K562 (cell line): ENCODE measurements at places on chromosomes 11 and 22.

DNA sequence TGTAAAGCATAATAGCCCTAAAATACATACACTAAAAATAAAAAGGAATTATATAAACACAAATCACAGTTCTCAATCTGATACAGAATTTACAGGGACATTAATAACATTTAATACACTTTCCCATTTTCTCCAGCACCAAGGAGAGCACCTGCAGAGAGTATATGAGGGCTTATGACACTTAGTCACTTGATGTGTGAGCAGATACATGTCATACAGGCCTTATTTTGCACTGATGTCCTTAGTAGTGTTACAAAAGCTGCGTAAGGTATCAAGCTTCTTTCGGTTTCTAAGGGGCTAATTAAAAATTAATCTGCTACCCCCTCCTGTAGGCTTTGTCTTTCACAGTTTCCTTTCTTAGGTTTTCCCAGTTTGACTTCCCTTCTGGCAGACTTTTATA is 61.3 kb downstream of the TRIM44 start:
- no peaks in the 10 kb centered on the region; the same call in 2 of the 3 replicates for H3K4me1 ChIP-seq
- DNase-seq: no peak
- H3K4me3 ChIP-seq: no peak overlapping the region
- H3K36me3 ChIP-seq: peaks cover 33% of the 10 kb centered on the region
- no peaks in the 10 kb centered on the region for H3K27me3 ChIP-seq

- H3K36me3 ChIP-seq: no peaks in the 10 kb centered on the region
- peak; percentile 41 for DNase-seq
- no peak overlapping the region for H3K4me3 ChIP-seq
- H3K27me3 ChIP-seq: peaks cover 41% of the 10 kb centered on the region
- no peak overlapping the region for H3K27ac ChIP-seq
Measured at GRCh38 chr11:117597071-117597470, 199.9 kb downstream of the DSCAML1 start.

DNA sequence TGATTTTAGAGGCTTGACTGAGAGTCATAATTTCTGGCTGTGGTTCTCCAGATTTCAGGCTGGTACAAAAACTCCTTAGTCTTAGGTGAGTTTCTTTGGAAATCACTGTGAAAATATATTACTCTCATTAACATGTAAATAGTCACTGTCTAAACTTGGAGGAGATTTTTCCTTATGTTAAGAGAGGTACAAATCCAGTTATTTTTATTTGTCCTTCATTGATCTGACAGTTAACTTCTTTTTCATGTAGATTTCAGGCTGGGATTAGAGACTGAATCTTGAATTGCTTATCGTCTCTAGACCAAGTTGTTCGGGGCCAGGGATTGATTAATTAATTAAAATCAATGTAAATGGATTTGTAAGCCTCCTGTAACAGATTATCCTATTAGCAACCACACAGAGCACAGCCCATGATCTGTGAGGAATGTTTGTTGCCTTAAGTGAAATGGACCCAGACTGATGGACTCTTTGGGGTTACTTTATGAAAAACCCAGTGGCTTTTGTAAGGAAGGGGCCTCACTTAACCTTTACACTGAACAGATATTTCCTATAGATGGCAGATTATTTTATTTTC is 21.1 kb downstream of the TEAD1 start:
- H3K27ac ChIP-seq: no peak overlapping the region
- peaks cover 31% of the 10 kb centered on the region; the same call in 2 of the 3 replicates for H3K4me1 ChIP-seq
- no peaks in the 10 kb centered on the region for H3K27me3 ChIP-seq
- no peak overlapping the region for H3K4me3 ChIP-seq
- DNase-seq: no peak

DNA sequence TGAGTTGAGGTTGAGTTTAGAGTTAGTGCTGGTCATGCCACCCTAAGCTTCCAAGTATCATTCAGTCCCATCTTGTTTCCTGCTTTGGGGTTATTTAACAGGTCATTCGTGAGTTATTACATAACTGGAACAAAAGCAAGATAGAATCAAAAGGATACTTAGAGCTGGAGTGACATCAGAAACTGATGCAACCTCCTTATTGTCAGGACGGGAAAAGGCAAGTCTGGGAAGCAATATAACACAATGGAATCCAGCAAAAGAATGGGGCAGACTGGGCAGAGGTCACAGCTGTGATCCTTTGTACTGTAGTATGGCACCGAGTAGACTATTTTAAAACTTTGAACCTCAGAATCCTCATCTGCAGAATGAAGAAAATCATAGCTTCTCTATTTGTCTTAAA is 4.4 kb upstream of the PRSS23 start:
- no peaks in the 10 kb centered on the region for H3K36me3 ChIP-seq
- no peak for DNase-seq
- peaks cover 6% of the 10 kb centered on the region; the same call in 1 of the 3 replicates for H3K27me3 ChIP-seq

DNA sequence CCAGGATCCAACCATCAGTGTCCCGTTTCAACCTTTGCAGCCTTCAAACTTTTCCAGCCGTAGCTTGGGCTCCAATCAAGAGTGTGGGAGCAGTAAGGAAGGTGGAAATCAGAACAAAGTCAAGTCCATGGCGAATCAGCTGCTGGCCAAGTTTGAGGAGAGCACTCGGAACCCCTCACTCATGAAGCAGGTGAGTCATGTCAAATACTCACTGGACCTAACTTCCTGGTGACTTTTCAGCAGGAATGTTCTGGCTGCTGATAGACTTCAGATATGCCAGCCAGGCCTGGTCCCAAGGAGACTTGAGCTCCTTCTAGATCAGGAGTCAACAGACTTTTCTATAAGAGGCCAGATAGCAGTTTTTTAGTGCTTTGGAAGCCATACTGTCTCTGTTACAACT is 129.0 kb downstream of the MICAL2 start:
- H3K4me3 ChIP-seq: no peak overlapping the region
- H3K4me1 ChIP-seq: peaks cover 8% of the 10 kb centered on the region
- no peak for DNase-seq

DNA sequence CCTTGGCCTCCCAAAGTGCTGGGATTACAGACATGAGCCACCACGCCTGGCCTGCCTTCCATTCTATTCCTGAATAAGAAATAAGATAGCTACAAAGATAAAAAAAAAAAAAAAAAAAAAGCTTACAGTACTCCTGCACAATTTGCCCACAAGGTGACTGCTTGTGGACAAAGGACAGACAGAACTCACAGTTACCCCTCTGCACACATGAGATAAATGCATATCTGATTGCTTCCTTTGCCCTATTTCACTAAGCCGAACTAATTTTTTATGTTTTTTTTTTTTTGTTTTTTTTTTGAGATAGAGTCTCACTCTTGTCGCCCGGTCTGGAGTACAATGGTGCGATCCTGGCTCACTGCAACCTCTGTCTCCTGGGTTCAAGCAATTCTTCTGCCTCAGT is 23.6 kb upstream of the HSPA8 start:
- H3K36me3 ChIP-seq: no peaks in the 10 kb centered on the region
- no peak overlapping the region for H3K4me3 ChIP-seq
- no peak overlapping the region for H3K27ac ChIP-seq
- no peak for DNase-seq

- H3K27me3 ChIP-seq: peaks cover 16% of the 10 kb centered on the region
- no peaks in the 10 kb centered on the region for H3K4me1 ChIP-seq
- H3K4me3 ChIP-seq: no peak overlapping the region
- DNase-seq: no peak
Measured at GRCh38 chr22:36728505-36728904, 25.0 kb upstream of the CACNG2 start.

GRCh38 chr11:123718063-123718462 is 23.4 kb downstream of the ZNF202 start:
- no peaks in the 10 kb centered on the region for H3K4me1 ChIP-seq
- H3K27me3 ChIP-seq: no peaks in the 10 kb centered on the region
- no peak for DNase-seq
- no peak overlapping the region for H3K27ac ChIP-seq
- H3K4me3 ChIP-seq: no peak overlapping the region

DNA sequence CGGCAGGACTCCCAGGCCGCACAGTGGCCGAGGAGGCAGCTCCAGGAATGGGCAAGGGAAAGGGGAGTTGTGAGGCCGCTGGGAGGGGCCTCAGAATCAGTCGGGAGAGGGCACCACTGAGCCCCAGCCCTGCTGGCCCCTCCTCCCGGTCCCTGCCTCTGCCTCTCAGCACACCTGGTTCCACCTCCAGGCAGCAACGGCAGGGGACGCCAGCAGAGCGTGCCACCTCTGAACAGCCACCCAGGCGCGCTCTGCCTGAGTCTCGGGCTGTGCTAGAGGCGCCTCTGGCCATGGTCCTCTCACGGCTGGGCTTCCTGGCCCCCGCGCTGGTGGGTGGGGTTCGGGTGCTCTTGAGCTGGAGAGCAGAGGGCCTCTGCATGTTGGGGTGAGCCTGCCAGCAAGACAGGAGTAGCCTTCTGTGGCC is 33.0 kb downstream of the MOB2 start:
- no peaks in the 10 kb centered on the region for H3K36me3 ChIP-seq
- DNase-seq: peak; percentile 73
- peaks cover 58% of the 10 kb centered on the region for H3K27me3 ChIP-seq
- H3K4me3 ChIP-seq: no peak overlapping the region
- no peak overlapping the region for H3K27ac ChIP-seq

GRCh38 chr22:39256186-39256552 is 11.4 kb upstream of the PDGFB start:
- peaks cover 43% of the 10 kb centered on the region for H3K4me1 ChIP-seq
- H3K27me3 ChIP-seq: no peaks in the 10 kb centered on the region
- DNase-seq: no peak
- H3K4me3 ChIP-seq: no peak overlapping the region
- no peak overlapping the region for H3K27ac ChIP-seq
- no peaks in the 10 kb centered on the region for H3K36me3 ChIP-seq

GRCh38 chr11:954392-955153 is 28.9 kb downstream of the AP2A2 start:
- no peak for DNase-seq
- H3K4me1 ChIP-seq: peaks cover 5% of the 10 kb centered on the region
- H3K27ac ChIP-seq: no peak overlapping the region
- H3K27me3 ChIP-seq: no peaks in the 10 kb centered on the region
- peaks cover 12% of the 10 kb centered on the region; the same call in 2 of the 3 replicates for H3K36me3 ChIP-seq

GRCh38 chr11:35967042-35967441 is 23.2 kb downstream of the LDLRAD3 start:
- no peak for DNase-seq
- no peaks in the 10 kb centered on the region for H3K27me3 ChIP-seq
- no peaks in the 10 kb centered on the region for H3K36me3 ChIP-seq
- no peaks in the 10 kb centered on the region for H3K4me1 ChIP-seq
- H3K27ac ChIP-seq: no peak overlapping the region
- H3K4me3 ChIP-seq: no peak overlapping the region

DNA sequence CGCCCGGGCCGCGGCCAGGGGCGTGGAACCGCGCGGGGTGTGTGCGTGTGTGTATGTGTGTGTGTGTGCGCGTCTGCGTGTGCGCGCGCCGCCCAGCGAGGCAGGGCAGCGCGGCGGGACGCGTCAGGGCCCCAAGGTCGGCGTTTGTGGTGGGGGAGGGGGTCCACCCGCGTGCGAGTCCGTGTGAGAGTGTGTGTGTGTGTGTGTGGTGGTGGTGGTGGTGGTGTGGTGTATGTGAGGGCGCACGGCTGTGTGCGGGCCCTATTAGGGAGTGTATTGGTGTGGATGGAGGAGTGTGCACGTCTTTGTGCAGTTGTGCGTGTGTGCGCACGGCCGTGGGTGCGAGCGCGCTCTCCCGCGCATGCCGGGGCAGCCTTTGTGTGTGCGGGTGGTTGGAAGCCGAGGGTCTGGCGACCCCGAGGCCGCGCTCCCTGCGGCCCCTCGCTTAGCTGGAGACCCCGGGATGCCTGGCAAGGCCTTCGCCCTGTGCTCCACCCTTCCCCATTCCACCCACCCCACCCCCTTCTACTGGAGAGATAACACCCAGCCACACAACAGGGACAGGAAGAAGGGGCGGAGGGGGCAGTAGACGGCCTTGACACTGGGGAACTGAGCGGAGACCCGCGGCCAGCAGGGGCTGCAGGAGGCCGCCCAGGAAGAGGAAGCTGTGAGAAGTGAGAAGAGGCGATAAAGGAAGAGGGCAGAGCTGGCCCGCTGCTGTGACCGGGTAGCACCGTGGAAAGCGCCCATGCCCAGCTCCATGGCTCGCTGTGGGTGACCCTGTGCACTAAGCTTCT is 528 bp upstream of the ARRB1 start:
- peaks cover 17% of the 10 kb centered on the region; the same call in 1 of the 3 replicates for H3K36me3 ChIP-seq
- H3K4me1 ChIP-seq: peaks cover 43% of the 10 kb centered on the region
- peak overlapping the region; percentile 69 for H3K4me3 ChIP-seq
- peak overlapping the region; percentile 81 for H3K27ac ChIP-seq

DNA sequence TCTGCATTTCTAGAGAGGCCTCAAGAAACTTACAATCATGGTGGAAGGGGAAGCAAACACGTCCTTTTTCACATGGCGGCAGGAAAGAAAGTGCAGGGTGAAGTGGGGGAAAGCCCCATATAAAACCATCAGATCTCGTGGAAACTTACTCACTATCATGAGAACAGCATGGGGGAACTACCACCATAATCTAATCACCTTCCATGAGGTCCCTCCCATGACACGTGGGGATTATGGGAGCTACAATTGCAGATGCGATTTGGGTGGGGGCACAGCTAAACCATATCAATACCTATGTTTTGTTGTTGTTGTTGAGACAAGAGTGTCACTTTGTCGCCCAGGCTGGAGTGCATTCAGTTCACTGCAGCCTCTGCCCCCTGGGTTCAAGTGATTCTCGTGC is 29.9 kb downstream of the SFI1 start:
- H3K4me1 ChIP-seq: no peaks in the 10 kb centered on the region
- no peaks in the 10 kb centered on the region for H3K27me3 ChIP-seq
- H3K27ac ChIP-seq: no peak overlapping the region
- H3K36me3 ChIP-seq: peaks cover 3% of the 10 kb centered on the region; the same call in 2 of the 3 replicates
- no peak overlapping the region for H3K4me3 ChIP-seq

DNA sequence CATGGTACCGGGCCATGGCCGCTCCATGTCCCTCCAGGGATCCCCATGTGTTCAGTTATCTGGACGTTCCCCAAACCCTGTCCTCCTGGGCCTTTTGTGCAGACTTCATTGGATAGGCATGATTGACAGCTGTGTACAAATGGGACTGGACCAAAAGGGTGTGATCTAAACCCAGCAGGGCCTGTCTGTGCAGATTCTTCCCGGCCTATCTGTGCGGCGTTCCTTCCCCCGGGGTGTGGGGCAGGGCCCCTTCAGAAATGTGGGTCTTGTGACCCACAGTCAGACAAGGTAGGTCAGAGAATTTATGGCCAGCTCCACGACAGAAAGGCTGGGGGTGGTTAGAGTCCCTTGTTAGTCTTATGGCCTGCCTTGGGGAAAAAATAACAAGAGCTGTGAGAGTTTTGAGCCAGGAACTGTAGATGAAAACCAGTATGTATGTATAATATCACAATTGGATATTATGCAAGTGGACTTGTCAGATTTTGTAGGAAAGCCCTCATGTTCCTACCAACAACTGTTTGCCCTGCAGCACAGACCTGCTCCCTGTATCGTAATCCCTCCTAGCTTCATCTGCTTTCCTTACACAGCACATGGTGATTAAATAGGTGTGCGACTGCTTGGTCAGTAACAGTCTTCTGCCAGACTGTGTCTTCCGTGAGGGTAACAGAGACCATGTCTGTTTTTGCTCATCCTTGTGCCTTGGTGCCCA is 31.7 kb downstream of the AP2A2 start:
- H3K36me3 ChIP-seq: peaks cover 14% of the 10 kb centered on the region; the same call in 2 of the 3 replicates
- H3K27me3 ChIP-seq: no peaks in the 10 kb centered on the region
- H3K27ac ChIP-seq: no peak overlapping the region
- no peak overlapping the region for H3K4me3 ChIP-seq
- H3K4me1 ChIP-seq: no peaks in the 10 kb centered on the region
- DNase-seq: no peak

GRCh38 chr22:39493759-39494158 is 8.3 kb upstream of the MIEF1 start:
- peaks cover 27% of the 10 kb centered on the region for H3K4me1 ChIP-seq
- H3K27me3 ChIP-seq: no peaks in the 10 kb centered on the region
- H3K4me3 ChIP-seq: no peak overlapping the region

- DNase-seq: peak; percentile 90
- no peaks in the 10 kb centered on the region for H3K27me3 ChIP-seq
- H3K4me1 ChIP-seq: peaks cover 63% of the 10 kb centered on the region
- H3K27ac ChIP-seq: peak overlapping the region; percentile 26; the same call in 1 of the 3 replicates
- peaks cover 24% of the 10 kb centered on the region; the same call in 2 of the 3 replicates for H3K36me3 ChIP-seq
Measured at GRCh38 chr11:76787911-76788596, 4.9 kb downstream of the TSKU start.
